Stimulated activated CD8-positive, alpha-beta memory T cell treated with anti-CD3 and anti-CD28 coated beads, Interleukin-4, amount 100 ng/mL, for 1 hour (primary cell): ENCODE measurements at places on chromosomes 13 and 19.

DNA sequence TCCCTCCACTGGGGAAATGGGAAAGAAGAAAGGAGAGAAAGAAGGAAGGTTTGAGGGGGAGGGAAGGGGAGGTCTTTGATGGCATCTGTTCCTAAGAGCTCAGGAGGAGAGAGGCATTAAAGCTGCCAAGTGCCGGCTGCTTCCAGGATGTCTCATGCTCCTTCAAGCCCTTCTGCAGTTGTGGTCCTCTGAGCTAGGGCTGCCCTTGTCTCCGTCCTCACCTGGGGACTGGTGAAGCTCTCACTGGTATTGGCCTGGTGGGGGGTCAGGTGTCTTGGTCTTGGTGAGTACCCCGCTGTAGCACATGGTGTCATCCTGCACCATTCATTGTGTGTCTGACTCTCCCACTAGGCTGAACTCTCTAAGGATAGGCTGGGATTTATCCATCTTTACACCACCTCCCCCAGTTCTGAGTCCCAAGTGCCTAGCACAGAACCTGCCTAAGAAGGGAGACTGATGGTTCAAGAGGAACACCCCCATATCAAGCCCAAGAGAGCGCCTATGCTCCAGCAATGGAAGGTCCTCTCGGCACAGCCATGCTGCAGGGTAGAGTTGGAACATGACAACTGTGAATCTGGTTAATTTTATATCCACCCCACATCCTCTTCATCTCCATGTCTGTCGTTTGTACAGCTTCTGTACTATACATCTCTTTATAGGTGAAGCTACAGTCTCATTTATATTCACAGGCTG lies 83.7 kb downstream of the AKAP11 start:
- DNase-seq, result no peak

GRCh38 chr19:52226652-52227051 lies 36.8 kb downstream of the PPP2R1A start:
- no peak for DNase-seq

DNA sequence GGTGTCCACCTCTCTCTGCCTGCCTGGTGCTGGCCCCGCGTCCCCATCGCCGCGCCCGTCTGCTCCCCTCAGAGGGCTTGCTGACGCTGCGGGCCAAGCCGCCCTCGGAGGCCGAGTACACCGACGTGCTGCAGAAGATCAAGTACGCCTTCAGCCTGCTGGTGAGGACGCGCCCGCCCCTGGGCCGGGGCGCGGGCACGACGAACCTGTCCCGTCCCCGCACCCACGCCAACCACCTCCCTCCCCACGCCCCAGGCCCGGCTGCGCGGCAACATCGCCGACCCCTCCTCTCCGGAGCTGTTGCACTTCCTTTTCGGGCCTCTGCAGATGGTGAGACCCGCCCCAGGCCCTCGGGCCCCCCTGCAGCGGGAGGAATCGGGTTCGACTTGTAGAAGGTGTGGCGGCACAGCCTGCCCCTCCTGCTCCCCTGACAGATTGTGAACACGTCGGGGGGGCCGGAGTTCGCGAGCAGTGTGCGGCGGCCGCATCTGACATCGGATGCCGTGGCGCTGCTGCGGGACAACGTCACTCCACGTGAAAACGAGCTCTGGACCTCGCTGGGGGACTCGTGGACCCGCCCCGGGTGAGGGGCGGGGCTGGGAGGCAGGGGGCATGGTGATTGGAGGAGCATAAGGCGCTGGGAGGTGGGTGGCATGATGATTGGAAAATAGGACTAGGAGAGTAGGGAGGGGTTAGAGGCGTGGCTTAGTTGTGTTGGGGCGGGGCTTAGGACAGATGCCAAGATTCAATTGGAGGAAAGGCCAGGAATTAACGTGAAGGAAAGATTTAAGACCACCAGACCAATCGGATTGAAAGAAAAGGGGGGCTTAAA lies 6.6 kb downstream of the EPS8L1 start:
- no peak for DNase-seq

DNA sequence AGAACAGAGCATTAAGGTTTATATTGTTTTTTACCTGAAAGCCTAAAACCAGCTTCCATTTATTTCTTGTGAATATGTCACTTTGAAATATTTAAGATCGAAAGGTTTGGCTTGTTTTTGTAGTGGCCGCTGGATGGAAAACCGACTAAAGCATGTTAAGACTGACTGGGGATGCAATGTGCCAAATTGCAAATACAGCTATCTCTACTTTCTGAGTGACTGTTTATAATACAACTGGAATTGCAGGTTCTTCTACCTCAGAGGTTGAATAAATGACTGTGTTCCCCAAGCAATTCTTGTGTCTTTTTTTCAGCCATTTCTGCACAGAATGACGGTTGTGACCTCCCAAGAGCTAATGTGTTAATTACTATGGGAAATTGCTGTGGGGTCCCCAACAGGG lies 50.0 kb upstream of the TMTC4 start:
- DNase-seq, result no peak

GRCh38 chr19:17127671-17128070 lies 52.1 kb downstream of the MYO9B start:
- DNase-seq, result no peak
